Fibroblast of lung (primary cell): ENCODE measurements at places on chromosomes 12 and 14. TPM values are rescaled to one million over a fixed set of nuclear protein-coding genes. Genes with fewer than 3 reads are reported as not detected.

The SLCO1B3 gene
- not detected in 2 replicates for polyA plus RNA-seq

The KRT7 gene
- 3.1 and 8.6 TPM in 2 replicates for polyA plus RNA-seq

The KRT71 gene
- not detected in 2 replicates for polyA plus RNA-seq

The ZNF219 gene
- 2.2 and 2.4 TPM in 2 replicates for polyA plus RNA-seq

The DCD gene
- not detected in 2 replicates for polyA plus RNA-seq

The GDF3 gene
- not detected in 2 replicates for polyA plus RNA-seq

The KCNMB4 gene
- polyA plus RNA-seq = 0.24 and 0.66 TPM in 2 replicates

The ESPL1 gene
- polyA plus RNA-seq = 1.4 and 5.8 TPM in 2 replicates

The RBP5 gene
- polyA plus RNA-seq = not detected in 2 replicates

The UBE2N gene
- 149 and 169 TPM in 2 replicates for polyA plus RNA-seq

The DLGAP5 gene
- 10.5 and 31.2 TPM in 2 replicates for polyA plus RNA-seq

The CEBPE gene
- polyA plus RNA-seq = not detected in 2 replicates

The SERPINA1 gene
- 0.10 and 0.39 TPM in 2 replicates for polyA plus RNA-seq

The LRR1 gene
- polyA plus RNA-seq = 10.9 and 26.0 TPM in 2 replicates

The LRTM2 gene
- not detected in 2 replicates for polyA plus RNA-seq

The HIP1R gene
- 3.4 and 5.5 TPM in 2 replicates for polyA plus RNA-seq

The GYS2 gene
- not detected in 2 replicates for polyA plus RNA-seq

The ACOT4 gene
- polyA plus RNA-seq = 0.14 and 0.17 TPM in 2 replicates

The ALX1 gene
- 0.03 TPM in 1 of 2 replicates, not detected in the other for polyA plus RNA-seq

The ZDHHC22 gene
- polyA plus RNA-seq = not detected in 2 replicates

The SLC38A2 gene
- 644 and 940 TPM in 2 replicates for polyA plus RNA-seq

The KRT4 gene
- 0.17 and 0.23 TPM in 2 replicates for polyA plus RNA-seq

The PPP2R3C gene
- polyA plus RNA-seq = 28.7 and 32.6 TPM in 2 replicates

The FLVCR2 gene
- 4.1 and 7.0 TPM in 2 replicates for polyA plus RNA-seq

The ASCL1 gene
- not detected in 2 replicates for polyA plus RNA-seq

The PMCH gene
- not detected in 2 replicates for polyA plus RNA-seq
